Posterior cingulate gyrus (tissue), 11 donors: ENCODE measurements at places on chromosomes 4 and X.

DNA sequence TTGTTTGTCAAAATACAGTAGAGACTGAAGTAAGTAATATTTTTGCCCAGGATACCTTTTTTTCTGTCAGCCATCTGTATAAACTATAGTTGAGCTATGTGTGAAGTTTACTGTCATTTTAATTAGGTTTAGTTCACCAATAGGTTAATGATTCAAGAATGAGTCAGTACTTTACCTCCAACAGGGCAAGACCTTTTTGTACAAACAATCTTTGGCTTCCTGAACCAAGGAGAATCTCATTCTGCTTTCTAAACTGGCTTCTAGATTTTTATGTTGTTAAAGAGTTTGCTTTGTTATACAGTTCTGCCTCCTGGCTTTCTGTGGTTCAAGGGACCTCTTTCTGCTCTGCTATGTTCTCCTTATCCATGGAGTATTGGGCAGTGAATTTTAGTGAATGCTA lies 412.0 kb upstream of the NR3C2 start:
- no peak for DNase-seq

DNA sequence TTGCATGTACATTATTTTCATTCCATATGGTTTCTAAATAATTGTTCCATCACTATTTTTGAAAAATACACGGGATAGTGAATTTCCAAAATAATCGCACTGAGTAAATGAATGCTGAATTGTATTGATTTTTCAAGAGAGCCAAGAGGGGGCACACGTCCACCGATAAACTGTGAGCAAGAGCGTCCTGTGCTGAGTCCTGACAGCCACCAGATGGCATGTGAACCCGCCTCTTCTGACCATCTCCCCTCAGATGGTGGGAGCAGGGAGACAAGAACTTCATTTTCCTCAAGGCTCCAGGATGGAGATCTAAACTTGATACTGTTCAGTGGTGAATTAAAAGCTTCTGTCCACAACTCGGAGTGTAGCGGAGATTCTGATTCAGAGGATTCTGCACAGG lies 30.6 kb upstream of the IL9R start:
- no peak for DNase-seq

GRCh38 chrX:85992811-85993229 lies 54.5 kb downstream of the CHM start:
- DNase-seq, result no peak

- DNase-seq, result no peak
These were observed 1151.3 kb upstream of the IGFBP7 start for GRCh38 chr4:58261526-58261925.

- no peak for DNase-seq
These were observed 521.9 kb upstream of the BOD1L1 start for GRCh38 chr4:14149176-14150053.

DNA sequence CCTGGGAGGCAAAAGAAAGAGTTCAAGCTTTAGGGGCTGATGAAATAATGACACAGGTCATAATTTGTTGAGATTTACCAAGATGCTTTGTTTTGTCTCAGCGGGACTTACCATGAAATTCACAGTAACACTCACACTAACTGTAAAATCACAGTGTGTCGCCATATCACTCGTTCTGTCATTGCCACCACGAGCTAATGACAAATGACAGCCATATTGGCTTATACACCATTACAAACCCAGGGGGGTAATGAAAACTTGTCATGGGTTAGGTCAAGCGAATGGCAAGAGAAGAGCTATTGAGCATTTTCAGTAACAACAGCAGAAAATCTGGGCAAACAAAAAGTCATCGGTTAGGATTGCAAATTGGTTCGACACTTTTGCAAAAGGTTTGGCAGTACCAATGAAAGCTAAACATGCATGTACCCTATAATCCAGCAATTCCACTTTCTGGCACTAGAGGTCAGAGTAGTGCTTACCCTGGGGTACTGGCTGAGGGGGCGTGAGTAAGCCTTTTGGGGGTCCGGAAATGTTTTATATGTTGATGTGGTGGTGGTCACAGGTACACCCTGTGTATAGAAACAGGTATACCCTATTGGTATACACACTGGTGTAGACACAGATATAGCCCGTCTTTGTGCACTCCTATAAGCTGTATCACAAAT lies 83.9 kb upstream of the RAI2 start:
- DNase-seq, result no peak

GRCh38 chr4:110310795-110311194 lies 112.4 kb upstream of the ELOVL6 start:
- no peak for DNase-seq

DNA sequence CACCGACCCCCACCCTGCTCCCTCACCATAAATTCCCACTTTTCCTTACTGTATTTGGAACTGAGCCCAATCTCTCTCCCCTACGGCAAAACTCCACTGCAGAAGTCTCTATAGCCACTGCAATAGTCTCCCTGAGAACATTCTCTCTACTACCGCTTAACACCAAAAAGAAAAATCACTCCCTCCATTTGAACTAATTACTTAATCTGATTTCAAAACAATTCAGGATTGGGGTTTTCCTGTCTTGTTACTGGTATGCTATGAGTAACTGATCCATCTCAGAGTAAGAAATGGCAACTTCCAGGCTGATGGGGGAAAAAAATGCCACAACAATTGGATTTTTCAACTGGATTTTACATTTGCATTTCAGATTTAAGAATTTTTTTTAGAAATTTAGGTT lies 5.8 kb downstream of the PAPSS1 start:
- no peak for DNase-seq

DNA sequence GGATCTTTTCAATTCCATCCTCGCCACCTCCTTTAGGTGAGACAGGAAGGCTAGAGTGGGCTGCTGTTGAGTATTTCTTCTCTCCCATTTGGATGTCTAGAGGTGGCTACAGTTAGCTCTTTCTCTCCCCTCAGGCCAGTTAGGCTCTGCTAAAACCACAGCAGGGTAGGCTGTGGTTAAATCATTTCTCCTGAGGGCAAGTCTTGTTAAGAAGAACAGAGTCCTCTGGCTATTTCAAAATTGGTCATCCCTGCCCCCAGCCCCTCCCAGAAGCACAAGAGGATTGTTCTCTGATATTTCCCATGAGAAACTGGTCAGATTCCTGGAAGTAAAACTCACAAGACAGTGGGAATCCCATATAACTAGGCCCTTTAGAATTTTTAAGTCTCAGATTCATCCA lies 1359.5 kb downstream of the TECRL start:
- DNase-seq, result no peak

DNA sequence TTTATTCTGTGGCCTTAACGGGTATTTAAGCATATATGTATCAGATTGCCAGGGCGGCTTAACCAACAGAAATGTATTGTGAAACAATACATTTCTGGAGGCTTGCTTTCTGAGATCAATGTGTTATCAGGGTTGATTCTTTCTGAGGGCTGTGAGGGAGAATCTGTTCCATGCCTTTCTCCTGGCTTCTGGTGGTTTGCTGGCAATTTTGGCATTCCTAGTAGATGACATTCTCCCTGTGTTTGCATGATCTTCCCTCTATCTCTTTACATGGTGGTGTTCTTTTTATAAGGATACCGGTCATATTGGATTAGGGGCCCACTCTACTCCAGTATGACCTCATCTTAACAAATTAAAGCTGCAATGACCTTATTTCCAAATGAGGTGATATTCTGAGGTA lies 16.9 kb upstream of the CEP135 start:
- DNase-seq, result no peak

- DNase-seq, result no peak
These were observed 219.8 kb downstream of the OR13H1 start for GRCh38 chrX:131763674-131764073.

GRCh38 chrX:12581546-12581945 lies 209.7 kb upstream of the PRPS2 start:
- DNase-seq, result no peak

DNA sequence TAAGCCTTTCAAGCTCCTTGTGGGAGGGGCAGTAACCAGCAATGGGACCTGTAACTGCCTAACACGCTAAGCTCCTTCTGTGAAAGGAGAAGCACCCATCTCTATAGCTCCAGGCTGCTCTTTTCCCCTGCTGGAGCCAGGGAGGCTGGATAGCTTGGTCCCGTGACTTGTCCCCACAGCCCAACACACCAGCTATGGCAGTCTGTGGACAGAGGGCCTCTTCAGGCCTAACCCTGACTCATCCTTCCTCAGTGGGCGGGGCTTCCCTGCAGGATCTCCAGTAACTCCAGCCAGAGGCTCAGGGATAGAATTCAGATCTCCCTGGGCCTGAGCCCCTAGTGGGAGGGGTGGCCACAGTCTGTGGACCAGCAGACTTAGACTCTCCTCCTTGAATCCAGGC lies 1290.1 kb downstream of the PCDH7 start:
- no peak for DNase-seq
